ENCODE measurements at places on chromosomes 5 and 9.

DNA sequence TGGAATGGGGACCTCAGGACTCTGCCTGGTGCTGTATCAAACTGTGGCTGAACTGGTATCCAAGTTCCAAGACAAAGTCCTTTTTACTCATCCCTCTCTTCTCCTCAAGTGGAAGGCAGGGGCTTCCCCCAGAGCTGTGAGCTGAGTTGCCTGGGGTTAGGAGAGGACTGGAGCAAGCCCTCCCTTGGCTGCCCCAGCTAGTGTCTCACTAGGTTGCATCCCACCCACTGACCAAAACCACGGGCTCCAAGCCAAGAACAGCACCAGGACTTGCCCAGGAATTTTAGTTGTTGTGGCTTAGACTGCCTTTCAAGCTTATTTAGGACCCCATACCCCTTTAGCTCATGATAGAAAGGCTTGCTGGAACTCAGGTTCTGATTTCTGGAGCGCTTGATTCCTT, 158.7 kb upstream of the TNC start:
- no peak for DNase-seq

GRCh38 chr5:176901260-176902101, 2.3 kb upstream of the HK3 start:
- DNase-seq: no peak

GRCh38 chr5:153780876-153781705, 257.6 kb downstream of the FAM114A2 start:
- no peak for DNase-seq

DNA sequence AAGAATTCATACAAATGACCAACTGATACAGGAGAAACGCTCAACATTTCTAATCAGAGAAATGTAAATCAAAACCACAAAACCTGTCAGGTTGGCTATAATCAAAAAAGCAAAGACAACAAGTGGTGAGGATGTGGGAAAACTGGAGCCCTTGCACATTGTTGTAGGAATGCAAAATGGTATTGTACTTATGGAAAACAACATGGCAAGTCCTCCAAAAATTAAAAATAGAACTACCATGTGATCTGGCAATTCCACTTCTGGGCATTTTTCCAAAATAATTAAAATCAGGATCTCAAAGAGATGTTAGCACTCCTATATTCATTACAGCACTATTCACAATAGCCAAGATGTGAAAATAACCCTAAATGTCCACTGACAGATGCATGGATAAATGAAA, 76.1 kb downstream of the FNIP1 start:
- no peak for DNase-seq

DNA sequence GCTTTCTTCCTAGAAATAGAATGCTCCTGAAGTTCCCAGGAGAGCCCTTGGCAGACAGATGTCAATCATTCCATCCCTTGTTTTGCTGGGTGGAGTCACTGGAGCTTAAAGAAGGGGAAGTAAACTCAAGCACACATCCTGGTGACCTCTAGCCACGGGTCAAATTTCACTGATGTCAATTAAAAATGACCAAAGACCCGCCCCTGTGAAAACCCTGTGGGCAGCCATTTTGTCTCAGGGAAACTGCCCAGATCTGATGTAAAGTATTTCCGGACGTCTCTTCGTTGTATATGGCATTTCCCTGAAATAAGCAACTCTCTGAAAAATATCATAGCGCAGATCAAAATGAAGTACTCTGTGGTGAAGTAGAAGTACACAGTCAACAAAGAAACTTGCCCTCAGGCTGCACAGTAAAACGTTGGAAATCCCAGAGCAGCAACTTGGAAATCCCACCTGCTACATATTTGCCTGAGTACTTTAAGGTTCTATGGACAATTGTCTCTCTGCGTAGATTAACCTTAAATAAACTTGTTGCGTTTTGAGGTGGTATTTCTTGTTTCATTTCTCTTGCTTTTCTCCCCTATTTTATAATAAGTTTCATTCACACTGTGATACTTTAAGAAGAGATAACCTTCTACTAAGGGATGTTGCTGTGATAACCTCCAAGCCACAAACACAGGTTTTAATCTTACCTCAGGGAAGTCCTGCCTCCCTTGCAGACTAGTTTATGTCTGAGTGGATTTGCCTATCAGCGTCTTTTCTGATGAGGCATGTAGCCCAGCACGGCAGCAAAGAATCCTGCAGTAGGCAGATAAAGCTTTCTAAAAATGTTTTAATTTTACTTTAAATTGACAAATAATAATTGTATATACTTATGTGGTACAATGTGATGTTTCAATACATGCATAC, 60.9 kb upstream of the PIP5K1B start:
- no peak for DNase-seq

GRCh38 chr9:30459156-30459555, 1925.3 kb upstream of the ACO1 start:
- DNase-seq: no peak

DNA sequence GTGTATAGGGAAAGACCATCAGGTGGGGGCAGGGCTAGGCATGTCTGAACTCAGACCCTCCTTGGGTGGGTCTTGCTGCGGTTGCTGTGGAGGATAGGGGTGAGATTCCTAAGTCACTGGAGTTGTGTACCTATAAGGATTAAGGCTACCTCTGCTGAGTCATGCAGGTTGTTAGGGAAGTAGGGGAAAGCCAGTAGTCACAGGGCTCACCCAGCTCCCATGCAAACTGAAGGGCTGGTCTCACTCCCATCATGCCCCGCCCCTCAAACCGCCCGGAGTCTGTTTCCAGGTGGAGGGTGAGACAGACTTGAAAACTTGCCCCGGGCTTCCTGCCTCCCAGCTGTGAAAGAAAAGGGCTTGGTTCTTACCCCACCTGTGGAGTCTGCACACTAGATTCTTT, 161.8 kb downstream of the CAVIN4 start:
- DNase-seq: no peak

GRCh38 chr5:42487077-42487476, 63.8 kb downstream of the GHR start:
- DNase-seq: no peak

DNA sequence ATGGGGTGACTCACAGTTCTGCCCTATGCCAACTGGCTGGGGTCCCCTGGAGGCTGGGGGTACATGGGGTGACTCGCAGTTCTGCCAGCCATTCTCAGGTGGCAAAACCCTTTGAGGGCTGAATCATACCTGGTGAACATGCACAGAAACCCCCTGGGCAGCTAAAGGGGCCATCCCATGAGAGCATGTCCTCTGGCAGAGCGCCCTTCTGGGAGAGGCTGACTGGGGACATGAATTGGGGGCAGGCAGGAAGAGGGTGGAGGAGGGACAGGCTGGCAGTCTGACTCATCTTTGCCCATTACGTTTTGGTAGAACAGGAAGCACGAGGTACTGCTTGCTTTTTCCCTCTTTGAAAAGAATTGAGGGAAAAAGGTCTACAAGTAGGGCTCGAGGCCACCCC, 16.7 kb downstream of the TRAF1 start:
- peak; percentile 78 for DNase-seq

- peak; percentile 46 for DNase-seq
Measured at GRCh38 chr9:36470643-36471290, 70.7 kb upstream of the RNF38 start.

- DNase-seq: no peak
Measured at GRCh38 chr5:157106630-157107461, 2.0 kb downstream of the HAVCR2 start.

GRCh38 chr9:129131300-129132145, 20.3 kb downstream of the PTPA start:
- peak; percentile 87 for DNase-seq

DNA sequence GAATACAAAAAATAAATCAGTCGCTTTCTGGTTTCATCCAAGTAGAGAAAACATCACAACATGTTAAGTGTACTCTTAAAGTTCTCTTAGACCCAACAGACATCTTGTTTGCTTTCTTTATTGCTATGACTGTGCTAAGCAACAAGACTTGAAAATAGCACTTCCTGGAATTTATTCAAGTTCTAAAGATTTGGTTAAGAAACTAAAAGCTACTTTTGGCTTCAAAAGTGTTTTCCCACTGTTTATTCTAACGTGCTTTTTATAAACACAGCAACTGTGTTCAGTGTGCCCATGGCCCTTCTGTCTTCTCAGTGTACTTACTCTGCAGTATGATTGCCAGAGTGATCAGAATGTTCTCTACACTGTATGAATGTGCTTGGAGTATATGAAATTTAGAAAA, 109.8 kb downstream of the GIN1 start:
- DNase-seq: no peak
